Smooth muscle cell of the brain vasculature (primary cell): ENCODE measurements at places on chromosomes 2 and 18.

DNA sequence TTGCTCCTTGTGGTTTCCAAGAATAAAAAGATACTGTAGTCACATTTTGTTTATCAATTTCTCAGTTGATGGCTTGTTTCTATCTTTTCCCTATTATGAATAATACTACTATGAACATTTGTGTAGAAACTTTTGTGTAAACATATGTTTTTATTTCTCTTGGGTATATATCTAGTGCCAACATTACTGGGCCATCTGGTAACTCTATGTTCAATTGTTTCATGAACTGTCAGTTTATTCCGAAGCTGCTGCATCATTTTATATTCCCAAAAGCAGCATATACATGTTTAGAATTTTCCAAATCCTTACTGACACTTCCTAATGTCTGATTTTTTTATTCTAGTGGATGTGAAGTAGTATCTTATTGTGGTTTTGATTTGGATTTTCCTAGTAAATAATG is 737.6 kb upstream of the TMEFF2 start:
- no peak for DNase-seq

DNA sequence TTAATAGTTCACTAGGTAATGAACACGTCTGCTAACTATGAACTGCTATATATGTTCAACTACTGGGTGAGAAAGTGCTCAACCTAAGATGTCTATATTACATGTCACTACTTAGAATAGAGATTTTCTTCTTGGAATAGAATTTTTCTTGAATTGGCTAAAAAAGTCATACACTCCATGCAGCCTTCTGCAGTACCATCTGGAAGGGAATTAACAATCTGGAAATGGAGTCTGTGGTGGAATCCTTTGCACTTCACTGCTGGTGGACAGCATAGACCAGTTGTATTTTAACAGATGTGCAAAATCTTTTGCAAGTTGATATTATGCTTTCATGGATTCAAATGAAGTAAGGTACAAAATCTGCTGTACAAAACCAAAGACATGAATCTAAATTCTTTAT is 799.6 kb downstream of the KCNJ3 start:
- DNase-seq, result no peak

DNA sequence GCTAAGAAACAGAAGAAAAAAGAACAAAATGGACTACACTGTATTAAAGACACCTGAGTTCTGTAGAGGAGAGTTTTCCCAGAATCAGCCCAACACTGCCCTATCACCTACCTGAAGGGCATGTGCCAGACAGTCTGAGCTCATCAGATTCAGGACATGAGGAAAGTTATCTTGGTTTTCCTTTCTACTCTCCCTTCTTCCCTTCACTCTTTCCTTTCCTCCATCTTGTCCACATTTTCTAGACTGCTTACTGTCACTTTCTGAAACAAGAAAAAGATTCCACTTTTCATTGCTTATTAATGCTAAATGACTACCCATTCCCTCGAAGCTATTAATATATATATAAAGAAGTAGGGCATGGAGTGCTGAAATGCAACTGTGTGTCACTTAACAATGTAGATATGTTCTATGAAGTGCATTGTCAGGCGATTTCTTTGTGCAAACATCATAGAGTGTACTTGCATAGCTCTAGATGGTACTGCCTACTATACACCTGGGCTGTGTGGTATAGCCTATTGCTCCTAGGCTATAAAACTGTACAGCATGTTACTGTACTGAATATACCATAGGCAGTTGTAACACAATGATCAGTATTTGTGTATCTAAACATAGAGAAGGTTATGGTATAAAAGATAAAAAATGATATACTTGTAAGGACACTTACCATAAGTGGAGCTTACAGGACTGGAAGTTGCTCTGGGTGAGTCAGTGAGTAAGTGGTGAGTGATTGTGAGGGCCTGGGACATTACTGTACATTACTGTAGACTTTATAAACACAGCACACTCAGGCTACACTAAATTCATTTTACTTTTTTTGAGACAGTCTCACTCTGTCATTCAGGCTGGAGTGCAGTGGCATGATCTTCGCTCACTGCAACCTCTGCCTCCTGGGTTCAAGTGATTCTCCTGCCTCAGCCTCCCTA is 145.5 kb upstream of the ITGA6 start:
- no peak for DNase-seq

DNA sequence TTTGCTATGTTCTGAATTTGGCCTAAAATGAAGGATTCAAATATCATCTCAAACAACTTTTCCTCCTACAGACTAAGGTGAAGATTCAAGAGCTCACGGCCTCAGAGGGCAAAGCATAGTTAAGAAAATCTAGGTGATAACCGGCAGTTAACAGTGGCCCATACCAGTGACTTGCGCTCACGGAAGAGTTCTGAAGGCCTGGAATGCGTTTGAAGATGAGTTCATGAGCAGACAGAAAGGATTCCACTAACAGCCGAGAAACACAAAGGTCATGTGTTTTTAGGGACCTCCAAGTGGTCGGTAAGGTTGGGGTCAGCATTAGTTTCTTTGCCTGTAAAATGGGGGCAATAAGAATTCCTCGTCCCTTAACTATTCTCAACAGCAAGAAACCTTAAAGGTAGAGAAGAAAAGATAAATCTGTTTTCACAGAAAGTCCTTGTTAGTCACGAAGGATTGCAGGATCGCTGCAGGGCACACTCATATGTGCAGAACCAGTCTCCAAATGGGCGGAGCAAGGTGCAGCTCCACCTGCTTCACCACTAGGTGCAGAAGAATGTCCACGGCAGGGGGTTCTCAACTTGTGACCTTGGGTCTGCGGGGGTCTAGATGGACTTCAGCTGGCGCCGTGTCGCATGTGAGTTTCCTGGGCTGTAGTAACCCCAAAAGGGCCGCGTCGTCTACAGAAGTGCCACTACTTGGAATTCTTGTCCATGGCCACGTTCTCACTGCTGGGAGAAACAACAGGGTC is 708 bp upstream of the RPIA start:
- DNase-seq, result no peak

GRCh38 chr18:50848061-50848551 is 28.3 kb upstream of the MRO start:
- no peak for DNase-seq
